ENCODE measurements at places on chromosomes 2 and 18.

GRCh38 chr2:238921259-238921658 is 73.4 kb downstream of the TWIST2 start:
- H3K4me3 ChIP-seq, result no peak overlapping the region
- H3K36me3 ChIP-seq, result no peaks in the 10 kb centered on the region
- peaks cover 5% of the 10 kb centered on the region for H3K27me3 ChIP-seq
- no peak for DNase-seq

DNA sequence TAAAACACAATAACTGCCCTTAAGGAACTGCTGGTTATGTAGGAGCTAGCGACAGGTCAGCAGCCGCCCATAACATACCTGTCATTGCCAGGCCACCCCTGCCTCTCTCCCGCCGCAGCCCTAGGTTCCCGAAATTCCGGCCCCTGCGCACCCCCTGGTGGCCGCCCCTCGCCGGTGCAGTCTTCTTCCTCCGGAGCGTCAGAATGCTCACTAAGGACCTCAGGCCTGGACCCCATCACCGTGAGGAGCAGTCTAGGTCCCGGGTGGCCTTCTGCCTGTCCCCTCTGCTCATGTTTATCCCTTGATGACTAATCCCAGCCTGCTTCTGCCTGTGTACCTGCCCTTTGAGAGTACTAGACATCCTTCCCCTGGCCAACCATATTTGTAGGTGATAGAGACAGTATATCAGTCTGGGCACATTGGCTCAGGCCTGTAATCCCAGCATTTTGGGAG is 115.7 kb upstream of the SLC1A4 start:
- no peaks in the 10 kb centered on the region for H3K36me3 ChIP-seq
- H3K27me3 ChIP-seq, result no peaks in the 10 kb centered on the region
- no peak overlapping the region for H3K4me3 ChIP-seq
- no peak overlapping the region for H3K27ac ChIP-seq

DNA sequence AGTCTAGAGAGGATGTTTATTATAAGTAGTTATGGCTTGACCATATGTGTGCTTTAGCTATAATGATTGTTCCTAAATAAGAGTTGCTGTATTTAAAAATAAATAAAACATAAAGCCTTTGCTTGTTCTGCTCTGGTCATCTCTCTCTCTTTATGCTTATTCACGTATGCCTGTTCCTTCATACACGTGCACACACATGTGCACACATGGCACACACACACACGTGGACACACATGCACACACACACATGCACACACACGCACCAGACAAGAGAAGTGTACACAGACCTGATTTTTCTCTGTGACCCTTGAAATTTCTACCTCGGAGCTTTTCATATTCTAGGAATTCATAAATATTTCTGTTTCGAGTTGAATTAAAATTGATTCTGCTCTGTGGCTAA is 658.2 kb upstream of the SALL3 start:
- H3K36me3 ChIP-seq, result no peaks in the 10 kb centered on the region
- H3K4me3 ChIP-seq, result no peak overlapping the region
- H3K27ac ChIP-seq, result no peak overlapping the region
- H3K4me1 ChIP-seq, result no peaks in the 10 kb centered on the region
- no peak for DNase-seq

DNA sequence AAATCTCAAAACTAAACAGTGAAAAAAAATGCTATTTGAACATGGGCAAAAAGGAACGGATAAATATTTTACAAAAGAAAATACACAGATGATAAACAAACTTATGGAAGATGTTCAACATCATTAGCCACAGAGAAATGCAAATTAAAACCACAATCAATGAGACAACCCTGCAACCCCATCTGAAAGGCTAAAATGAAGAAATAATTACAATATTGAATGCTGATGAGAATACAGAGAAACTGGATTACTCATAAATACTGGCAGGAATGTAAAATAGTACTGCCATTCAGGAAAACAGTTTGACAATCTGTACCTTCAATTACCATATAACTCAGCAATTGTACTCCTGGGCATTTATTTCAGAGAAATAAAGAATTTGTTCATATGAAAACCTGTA is 193.1 kb upstream of the UBE2E3 start:
- no peak overlapping the region for H3K4me3 ChIP-seq
- H3K27ac ChIP-seq, result no peak overlapping the region
- DNase-seq, result no peak
- H3K4me1 ChIP-seq, result no peaks in the 10 kb centered on the region

Data from CD8-positive, alpha-beta memory T cell (primary cell).